ENCODE measurements at places on chromosomes 5 and 9. TPM values are rescaled to one million over a fixed set of nuclear protein-coding genes. Genes with fewer than 3 reads are reported as not detected.

SOHLH1 gene
- not detected for total RNA-seq

INSL4 gene
- total RNA-seq, result not detected

CDH6 gene
- total RNA-seq, result 5.8 TPM

LCN15 gene
- not detected for total RNA-seq

HBEGF gene
- total RNA-seq, result 9.2 TPM

DMRTA1 gene
- 3.1 TPM for total RNA-seq

MZB1 gene
- total RNA-seq, result not detected

PCDHGB4 gene
- not detected for total RNA-seq

ANKRD18B gene
- total RNA-seq, result 0.42 TPM

GOLGA1 gene
- total RNA-seq, result 15.6 TPM

TTC23L gene
- total RNA-seq, result not detected

ZNF879 gene
- 0.47 TPM for total RNA-seq

CD74 gene
- 1.8 TPM for total RNA-seq

PCDHA1 gene
- total RNA-seq, result not detected

ORM2 gene
- not detected for total RNA-seq

OSMR gene
- total RNA-seq, result 21.3 TPM

TGFBI gene
- total RNA-seq, result 744 TPM

AIF1L gene
- 1.4 TPM for total RNA-seq

NSUN2 gene
- total RNA-seq, result 54.8 TPM

GABRA1 gene
- not detected for total RNA-seq

AMBP gene
- total RNA-seq, result 0.10 TPM

HEMGN gene
- not detected for total RNA-seq

AGXT2 gene
- 0.07 TPM for total RNA-seq

FOXD4L4 gene
- 0.07 TPM for total RNA-seq

LVRN gene
- total RNA-seq, result not detected

GNA14 gene
- total RNA-seq, result 0.42 TPM

PCDHGB1 gene
- 4.9 TPM for total RNA-seq

GOLPH3 gene
- total RNA-seq, result 98.1 TPM

TBC1D13 gene
- total RNA-seq, result 58.7 TPM

C5orf46 gene
- 10.0 TPM for total RNA-seq

CCDC112 gene
- total RNA-seq, result 4.8 TPM

ST6GALNAC6 gene
- 29.4 TPM for total RNA-seq

PRDM9 gene
- not detected for total RNA-seq

SLC45A2 gene
- not detected for total RNA-seq

OTP gene
- not detected for total RNA-seq

NR5A1 gene
- not detected for total RNA-seq

TMEM252 gene
- total RNA-seq, result not detected

NPM1 gene
- 1,223 TPM for total RNA-seq

TRIM36 gene
- 3.6 TPM for total RNA-seq

KIF24 gene
- total RNA-seq, result 4.6 TPM

OBP2B gene
- total RNA-seq, result not detected

C9orf50 gene
- 0.10 TPM for total RNA-seq

IFNB1 gene
- total RNA-seq, result 0.52 TPM

FOXE1 gene
- total RNA-seq, result not detected

NRARP gene
- not detected for total RNA-seq

PCDHGA9 gene
- total RNA-seq, result 0.17 TPM

IFNA2 gene
- not detected for total RNA-seq

IFNK gene
- not detected for total RNA-seq

WNT8A gene
- 0.12 TPM for total RNA-seq

F12 gene
- total RNA-seq, result 1.7 TPM

IFT74 gene
- 17.1 TPM for total RNA-seq

GRHPR gene
- 129 TPM for total RNA-seq

ANXA2R gene
- total RNA-seq, result 1.4 TPM

PRR7 gene
- total RNA-seq, result 44.4 TPM

SHROOM1 gene
- total RNA-seq, result 7.3 TPM

SLC27A4 gene
- total RNA-seq, result 23.7 TPM

LCN9 gene
- not detected for total RNA-seq

PCDHGB3 gene
- 0.54 TPM for total RNA-seq

VCAN gene
- 42.5 TPM for total RNA-seq
